CD4-positive, alpha-beta T cell treated with Interleukin-1 beta for 1 hour (primary cell): ENCODE measurements at places on chromosomes 2 and 18.

DNA sequence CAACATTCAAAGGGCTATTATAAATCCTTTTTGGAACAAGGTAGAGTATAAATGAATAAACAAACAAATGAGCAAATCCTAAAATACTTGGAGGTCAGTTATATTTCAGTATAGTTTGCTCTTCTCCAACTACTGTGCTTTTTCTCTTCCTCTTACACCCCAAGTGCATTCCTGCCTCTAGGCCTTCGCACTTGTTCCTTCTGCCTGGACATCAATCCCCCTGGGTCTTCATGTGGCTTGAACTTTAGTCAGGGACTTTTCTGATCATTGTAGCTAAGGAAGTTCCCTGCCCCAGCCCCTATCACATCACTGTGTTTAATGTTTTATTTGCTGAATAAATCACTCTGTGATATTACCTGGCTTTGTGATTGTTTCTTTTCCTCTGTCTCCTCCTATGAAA is 418.2 kb upstream of the HNRNPA3 start:
- DNase-seq = no peak

DNA sequence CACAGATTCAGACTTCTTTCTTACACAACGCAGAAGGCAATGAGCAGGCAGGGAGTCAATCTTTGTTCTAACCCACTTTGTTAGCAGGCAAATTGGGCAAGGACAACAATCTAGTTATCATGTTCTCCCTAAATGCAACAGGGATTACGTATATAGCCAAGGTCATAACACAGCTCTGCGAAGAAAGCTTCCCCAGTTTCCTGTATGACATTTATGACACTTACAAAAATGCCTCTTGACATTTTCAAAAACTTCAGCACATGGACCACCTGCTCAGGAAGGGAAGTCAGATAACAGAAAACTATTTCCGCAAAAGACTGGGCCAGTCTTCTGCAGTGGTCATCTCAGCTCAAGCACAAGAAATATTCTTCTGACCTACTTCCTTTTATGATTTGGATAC is 106.1 kb downstream of the IRS1 start:
- no peak for DNase-seq

DNA sequence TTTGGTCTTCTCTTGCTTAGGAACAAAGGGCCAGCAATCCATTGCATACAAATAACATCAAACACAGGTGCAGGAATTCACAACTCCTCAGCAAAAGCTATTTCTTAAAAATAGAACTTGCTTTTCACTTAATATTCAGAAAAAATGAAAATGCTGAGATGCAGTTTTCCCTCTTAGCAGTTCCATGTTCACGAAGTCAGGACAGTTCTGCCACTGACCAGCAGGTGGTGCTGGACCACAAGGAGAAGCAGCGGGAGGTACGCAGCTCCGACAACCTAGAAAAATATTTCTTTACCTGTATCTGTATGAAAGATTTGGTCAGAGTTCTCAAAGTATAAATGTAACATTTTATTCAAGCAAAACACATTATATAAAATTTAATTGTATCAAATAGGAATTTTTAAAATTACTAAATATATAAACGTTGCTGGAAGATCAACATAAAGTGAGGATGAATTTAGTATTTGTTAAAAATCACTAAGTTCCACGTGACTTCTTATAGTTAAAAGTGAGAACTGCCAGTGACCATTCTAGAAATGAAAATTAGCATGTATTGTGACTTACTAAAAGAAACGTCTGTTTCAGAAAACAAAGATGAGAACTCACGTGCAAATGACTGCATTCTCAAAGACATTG is 48.8 kb downstream of the ADNP2 start:
- DNase-seq = peak; percentile 73

DNA sequence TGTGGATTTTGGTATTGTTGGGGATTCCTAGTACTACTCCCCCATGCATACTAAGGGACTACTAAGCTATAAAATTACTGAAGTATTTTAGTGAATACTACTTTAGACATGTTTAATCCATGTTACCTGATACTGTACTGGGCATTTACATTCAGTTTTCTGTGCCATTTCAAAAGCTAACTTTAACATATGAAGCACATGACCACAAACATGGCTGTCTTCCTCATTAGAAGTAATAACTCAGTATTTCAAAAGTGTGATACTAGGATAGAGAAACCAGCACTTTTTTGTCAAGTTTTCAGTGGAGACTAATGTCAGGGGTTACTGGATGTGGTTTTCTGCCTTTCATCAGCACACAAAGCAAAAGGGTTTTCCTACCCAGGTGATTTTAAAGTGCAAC is 27.9 kb downstream of the WDR33 start:
- DNase-seq = no peak

DNA sequence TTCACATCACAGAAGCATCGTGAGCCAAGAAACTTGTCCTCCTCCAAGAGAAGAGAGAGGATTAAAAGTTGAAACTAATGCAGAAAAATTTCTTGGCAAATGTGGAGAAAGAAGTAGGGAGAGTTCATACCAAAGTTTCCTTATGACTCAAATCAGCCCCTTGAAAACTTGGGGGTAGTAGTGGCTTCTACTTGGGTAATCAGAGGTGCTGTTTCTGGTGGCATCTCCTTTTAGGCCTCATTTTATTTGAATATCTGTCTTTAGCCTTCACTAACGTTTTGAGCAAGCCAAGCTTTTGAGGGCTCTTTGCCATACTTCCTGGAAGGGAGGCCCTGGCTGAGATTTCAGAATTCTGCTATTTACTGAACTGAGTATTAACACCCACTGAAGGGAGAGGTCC is 515.3 kb upstream of the MEX3C start:
- no peak for DNase-seq

DNA sequence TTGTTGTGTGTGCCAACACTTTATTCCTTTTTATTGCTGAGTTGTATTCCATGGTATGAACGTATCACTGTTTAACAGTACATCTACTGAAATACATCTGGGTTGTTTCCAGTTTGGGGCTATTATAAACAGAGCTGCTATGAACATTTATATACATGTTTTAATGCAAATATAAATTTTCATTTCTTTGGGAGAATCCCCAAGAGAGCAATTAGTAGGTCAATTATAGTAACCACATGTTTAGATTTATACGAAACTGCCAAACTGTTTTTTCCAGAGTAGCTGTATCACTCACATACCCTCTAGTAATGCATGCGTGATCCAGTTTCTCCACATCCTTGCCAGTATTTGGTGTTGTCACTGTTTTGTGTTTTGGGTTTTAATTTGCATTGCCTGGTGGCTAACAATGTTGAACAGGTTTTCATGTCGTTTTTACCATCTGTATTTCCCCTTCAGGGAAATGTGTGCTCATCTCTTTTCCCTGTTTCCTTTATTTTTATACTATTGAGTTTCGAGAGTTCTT is 81.0 kb downstream of the TMEM131 start:
- no peak for DNase-seq

GRCh38 chr2:25618676-25619075 is 54.7 kb downstream of the DTNB start:
- no peak for DNase-seq

DNA sequence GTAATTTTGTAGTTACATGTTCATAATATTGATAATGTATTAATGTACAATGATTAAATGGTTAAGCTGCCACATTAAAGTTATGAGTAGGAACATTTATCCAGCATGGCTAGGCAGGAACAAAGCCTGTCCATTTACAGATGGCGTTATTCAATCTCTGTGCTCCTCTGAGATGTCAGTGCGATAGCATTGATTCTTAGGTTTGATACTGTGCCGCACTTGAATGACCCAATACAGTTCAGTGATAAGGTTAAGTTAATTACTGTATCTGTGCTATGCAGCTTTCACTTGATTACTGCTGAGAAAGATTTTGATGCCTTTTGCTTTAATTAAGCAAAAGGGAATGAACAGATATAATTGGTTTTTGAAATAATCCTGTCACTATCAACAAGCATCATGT is 111.8 kb downstream of the ZNF407 start:
- no peak for DNase-seq

DNA sequence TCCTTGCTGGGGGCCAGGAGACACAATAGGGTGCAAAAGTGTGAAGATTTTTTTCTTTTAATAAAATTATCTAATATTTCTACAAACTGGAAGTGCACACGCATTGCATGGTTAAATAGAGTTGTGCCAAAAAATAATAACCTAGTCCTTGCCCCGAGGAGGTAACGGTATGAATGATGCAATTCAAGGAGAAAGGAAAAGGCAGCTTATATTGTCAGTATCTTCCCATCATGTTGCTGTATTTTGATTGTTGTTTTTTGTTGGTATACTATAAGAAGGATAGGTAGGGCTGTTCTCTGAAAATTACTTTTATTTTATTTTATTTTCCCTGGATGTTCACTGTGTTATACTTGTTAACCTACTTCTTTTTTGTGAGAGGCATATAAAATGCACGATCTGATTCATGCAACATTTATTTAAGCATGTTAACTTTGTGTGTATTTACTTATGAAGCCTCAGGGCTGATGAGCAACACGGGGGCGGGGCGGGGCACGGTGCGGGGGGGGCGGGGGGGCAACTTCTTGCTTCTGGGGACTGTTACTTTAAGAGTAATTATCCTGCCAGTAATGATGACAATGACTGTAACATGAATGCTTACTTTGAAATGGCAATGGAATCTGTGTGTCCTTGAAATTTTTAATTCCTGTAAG is 118.6 kb downstream of the AQP4 start:
- DNase-seq = no peak

DNA sequence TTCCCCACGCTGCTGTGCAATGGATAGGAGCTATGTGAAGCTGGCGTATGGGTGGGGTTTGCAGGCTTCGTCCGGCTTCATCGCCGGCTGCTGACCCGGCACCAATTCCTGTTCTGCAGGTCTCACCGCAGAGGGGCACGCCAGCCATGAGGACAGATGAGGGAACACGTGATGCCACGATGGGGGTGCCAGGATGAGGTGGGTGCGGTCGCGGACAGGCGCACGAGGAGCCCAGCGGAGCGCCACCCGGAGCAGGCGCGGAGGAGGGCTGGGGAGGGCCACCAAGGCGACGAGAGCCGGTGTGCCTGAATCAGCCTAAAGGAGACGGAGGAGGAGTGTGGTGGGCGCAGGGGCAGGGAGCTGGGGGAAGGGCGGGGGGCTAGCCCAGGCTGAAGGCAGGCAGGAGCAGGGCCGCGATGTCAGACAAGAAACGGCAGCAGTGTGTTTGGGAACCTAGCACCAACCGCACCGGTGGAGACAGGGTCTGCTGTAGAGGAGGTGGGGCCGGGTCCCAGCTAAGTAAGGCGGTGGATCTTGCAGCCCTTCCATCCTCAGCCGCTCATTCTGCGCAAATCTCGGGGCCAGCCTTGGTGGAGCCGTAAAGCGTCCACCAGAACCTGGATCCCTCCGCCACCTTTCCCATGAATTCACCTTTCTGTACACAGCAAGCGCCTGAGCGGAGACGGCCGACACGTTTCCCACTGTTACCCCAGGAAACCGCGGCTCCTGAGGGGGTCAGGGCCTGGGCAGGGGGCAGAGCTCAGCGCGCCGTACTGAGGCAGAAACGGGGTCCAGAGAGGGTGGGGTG is 17.0 kb upstream of the CD8A start:
- DNase-seq = peak; percentile 53

GRCh38 chr2:132401326-132401725 is 15.3 kb upstream of the GPR39 start:
- no peak for DNase-seq

GRCh38 chr18:46401486-46402070 is 255.4 kb downstream of the LOXHD1 start:
- DNase-seq = no peak

GRCh38 chr18:69727912-69728572 is 219.6 kb downstream of the CD226 start:
- DNase-seq = no peak

- DNase-seq = no peak
Measured at GRCh38 chr2:187966924-187967323, 324.8 kb upstream of the GULP1 start.

DNA sequence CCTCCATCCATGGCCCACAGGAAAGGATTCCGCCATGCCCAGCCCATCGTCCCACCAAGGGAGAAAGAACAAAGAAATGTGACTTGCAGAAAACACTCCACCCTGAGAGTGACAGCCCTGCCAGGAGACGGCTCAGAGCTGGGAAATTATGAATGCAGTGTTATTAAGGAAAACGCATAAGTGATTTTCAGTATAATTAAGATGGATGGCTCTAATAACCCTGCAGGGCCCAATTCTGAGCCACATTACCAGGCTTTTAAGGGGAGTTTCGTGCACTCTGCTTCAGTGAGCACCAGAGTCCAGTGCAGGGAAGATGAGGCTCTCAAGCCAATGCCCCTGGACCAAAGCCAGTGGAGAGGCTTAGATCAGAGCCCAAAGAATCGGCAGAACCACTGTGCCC is 10.6 kb upstream of the TEX51 start:
- no peak for DNase-seq

- DNase-seq = no peak
Measured at GRCh38 chr2:234133004-234133403, 82.5 kb downstream of the SPP2 start.

GRCh38 chr2:37730037-37730818 is 58.8 kb upstream of the CDC42EP3 start:
- no peak for DNase-seq
